ENCODE measurements at places on chromosomes 7 and 10.

DNA sequence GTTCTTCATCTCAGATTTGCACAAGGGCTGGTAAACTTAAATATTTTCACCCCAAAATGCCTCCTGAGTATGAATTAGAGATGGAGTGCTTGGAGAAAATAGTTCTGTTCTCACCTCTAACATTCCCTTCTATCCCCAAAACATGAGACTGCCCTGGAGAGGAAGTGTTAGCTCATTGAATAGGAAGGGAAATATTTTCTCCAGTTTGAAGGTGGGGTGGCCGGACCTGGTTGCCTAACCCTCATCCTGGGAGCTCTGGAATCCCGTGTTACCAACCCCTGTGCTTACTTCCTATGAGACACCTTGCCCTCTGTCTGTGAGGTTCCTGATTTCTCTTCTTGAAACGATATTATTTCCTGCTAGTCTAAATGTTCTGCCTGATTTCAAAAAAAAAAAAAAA is 779 bp downstream of the IFIT2 start:
- no peak for DNase-seq

GRCh38 chr7:108034586-108034985 is 31.6 kb upstream of the LAMB1 start:
- no peak for DNase-seq

DNA sequence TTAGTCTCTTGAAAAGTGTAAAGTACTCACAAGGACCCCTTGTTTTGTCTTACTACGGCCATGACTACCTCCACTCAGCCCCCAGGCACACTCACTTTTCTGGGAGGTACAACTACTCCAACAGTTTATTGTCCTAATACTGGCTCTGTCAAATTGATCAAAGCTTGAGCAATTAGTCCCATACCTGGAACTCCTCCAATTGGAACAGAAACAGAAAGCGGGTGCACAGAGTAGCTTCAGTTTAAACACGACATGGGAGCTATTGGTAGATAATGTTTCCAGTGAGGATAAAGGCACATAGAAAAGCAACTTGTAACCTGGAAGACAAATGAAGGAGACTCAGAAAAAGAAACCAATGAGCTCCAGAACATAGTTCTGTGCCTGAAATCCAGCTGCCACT is 7.7 kb upstream of the GPR37 start:
- no peak for DNase-seq

DNA sequence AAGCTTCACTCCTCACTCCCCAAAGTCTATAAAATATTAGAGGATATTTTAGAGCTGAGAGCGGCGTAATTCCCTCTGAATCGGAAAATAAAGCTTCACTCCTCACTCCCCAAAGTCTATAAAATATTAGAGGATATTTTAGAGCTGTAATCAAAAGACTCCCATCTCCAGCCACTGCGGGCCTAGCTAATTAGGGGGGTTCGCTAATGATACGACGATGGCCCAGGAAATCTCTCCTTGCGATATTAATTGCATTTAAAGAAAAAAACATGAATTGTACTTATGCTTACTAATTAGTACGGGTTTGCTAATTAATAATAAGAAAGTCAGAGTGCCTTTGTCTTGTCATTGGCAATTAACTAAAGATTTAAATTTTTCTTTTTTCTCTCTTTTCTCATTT is 235.9 kb downstream of the MAD1L1 start:
- no peak for DNase-seq

DNA sequence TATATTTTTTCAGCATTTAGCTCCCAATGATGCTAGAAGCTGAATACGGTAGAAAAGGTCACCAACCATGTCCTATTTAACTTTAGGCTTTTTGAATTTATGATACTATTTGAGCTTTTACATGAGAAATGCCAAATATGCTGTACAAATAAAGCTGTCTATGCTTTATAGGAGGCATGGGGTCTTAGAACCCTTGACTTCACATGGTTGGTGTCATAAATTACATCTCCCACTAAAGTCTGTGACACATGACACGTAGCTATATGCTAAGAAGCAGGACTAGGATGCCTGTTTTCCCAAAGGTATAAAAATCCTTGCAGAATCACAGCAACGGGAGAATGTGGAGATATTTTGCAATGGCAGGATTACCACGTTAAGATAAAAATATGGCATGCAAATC is 960.4 kb downstream of the PCDH15 start:
- DNase-seq, result no peak

DNA sequence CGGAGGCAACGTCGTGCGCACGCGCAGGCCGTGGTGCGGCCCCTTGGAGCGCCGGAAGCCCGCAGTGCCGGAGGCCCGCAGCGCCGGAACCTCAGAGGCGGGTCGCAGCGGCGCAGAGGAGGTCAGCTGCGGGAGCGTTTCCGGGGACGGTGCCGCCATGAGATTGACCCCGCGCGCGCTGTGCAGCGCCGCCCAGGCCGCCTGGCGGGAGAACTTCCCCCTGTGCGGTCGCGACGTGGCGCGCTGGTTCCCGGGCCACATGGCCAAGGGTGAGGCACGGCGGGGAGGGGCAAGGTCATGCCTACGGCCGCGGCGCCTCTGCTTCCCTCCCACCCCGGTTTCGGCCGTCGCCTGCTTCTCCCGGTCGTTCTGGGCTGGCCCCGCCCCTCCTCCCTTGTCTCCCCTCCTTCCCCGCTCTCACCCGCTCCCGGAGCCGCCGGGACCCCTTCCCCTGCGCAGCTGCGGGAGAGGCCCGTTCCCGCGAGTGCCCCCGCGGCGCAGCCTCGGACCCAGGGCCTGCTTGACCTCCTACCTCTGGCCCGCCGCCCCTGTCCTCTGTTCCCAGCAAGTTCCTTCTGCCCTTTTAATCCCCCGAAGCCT is at the start of gene MTG1:
TSS of gene MTG1 (plus strand) at position 94 of the 600 bp plus-strand sequence. CDS start at position 158, 64 bp downstream.
- DNase-seq, result peak; percentile 84

DNA sequence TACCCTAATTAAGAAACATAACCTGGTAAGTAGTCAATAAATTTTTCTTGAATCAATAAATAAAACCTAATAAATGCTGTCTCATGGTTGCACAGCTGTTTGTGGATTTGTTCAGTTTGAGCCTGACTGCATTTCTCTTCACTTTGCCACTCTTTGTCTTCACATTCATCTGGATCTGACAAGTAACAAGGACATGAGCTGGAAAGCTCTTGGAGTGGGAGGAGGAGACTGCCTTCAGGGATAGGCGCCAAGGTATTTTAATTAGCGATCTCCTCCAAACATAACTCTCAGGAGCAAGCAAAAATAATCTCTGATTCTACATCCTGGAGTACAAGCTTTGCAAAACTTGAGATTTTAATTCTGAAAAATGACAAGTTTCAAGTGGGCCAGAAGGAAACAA is 251.0 kb downstream of the BMPER start:
- DNase-seq, result no peak

GRCh38 chr7:108686494-108686893 is 116.8 kb downstream of the DNAJB9 start:
- no peak for DNase-seq

GRCh38 chr10:70931168-70931815 is 42.9 kb upstream of the PCBD1 start:
- DNase-seq, result no peak

DNA sequence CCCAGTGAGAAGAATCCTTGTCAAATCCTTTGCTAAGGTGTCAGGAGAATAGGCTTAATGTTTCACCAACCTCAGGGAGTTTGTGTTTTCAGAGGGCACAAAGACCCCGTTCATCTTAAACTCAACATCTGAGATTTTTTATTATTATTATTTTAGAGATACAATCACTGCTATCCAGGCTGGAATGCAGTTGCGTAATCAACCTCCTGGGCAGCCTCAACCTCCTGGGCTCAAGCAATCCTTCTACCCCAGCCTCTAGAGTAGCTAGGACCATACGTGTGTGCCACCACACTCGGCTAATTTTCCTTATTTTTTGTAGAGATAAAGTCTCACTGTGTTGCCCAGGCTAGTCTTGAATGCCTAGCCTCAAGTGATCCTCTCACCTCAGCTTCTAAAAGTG is 599.2 kb downstream of the KCNMA1 start:
- DNase-seq, result no peak

- DNase-seq, result no peak
Measured at GRCh38 chr10:132860532-132860931, 74.6 kb upstream of the NKX6-2 start.

DNA sequence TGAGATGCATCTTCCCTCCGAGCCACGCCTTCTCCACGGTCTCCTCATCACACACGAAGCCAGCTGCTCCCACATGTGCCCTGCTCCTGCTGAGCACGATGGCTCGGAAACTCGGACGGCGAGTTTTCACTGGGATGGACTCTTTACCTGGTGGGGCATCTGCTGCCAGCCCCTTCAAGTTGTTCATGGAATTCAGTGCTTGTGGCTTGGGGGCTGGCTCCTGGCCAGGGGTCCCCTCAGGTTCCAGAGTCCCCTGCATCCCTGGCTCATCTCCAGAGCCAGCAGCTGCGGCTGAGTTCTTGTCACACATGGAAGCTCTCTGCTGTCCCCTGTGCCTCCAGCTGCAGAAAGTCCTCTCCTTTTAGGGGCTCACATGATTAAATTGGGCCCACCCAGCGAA is 654.0 kb downstream of the SDK1 start:
- DNase-seq, result no peak

DNA sequence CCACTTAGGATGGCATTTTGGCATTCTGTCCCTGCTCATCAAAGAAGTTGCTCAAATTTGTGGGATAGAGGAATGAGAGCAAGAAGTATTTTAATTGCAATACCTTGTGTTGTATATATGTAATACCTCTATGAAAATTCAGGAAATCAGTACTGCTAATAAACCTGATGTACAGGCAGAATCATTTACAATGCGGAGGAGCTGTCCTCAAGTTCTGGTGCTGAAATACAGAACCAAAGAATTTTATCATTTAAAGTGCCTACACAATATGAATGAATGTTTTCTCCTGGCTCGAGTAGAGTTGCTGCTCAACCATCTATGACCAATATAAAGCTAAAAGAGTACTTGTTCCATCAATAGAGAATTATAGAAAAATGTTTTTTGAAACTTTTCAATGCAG is 305.8 kb downstream of the PLXNA4 start:
- DNase-seq, result no peak

DNA sequence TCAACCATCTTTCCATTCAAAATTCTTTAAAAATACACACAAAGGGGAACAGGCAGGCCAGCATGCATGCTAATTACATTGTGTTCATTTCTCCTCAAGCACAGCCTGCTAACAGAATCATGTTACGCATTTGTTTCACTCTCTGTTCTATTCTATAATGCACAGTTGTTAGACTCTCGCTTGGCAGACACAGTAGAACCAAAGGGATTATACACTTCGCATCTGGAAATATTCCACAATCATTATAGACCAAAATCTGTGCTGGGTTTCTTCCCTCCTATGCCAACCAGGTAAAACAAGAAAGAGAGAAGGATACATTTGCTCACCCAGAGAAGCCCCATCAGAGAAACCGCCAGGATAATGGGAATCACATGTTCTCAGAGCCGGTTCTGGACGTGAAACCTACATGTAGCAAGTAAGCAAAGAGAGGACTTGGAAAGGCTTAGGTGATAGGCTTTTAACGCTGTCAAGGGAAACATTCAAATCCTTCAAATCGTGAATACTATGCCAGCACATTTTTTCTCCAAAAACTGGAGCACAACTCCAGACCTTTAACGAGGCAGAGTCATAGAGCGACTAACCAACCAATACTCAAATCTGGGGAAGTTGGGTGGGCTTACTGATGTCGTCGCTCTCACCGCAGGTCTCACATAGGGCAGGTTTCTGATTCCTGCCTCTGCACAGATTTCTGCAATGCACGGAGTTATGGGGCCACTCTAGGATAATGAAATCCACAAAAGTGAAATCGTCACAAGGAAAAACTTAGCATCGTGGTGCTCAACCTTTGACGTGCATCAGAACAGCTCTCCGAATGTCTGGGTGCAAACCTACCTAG is 380.5 kb upstream of the AUTS2 start:
- DNase-seq, result no peak

- DNase-seq, result no peak
Measured at GRCh38 chr7:147833970-147834369, 756.6 kb upstream of the C7orf33 start.

DNA sequence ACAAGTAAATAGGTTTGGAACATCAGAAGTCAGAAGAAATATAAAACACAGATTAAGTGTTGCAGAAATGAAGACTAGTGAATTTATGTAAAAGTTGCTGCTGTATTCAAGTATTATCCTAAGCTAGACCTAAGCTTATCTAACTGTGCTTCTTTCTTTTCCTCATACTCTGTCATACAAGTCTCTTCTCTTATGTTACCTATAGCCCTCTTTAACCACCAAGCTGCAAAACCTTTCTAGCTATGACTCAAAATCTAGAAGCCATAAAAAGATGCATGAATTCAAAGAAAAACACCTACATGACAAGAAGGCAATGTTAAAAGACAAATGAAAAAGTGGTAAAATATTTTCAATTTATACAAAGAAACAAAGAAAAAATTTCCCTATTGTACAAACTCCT is 23.0 kb downstream of the DENND11 start:
- no peak for DNase-seq

GRCh38 chr7:6701860-6702259 is 4.9 kb downstream of the ZNF12 start:
- DNase-seq, result no peak

GRCh38 chr7:1459920-1460820 is 900 bp upstream of the MICALL2 start:
- no peak for DNase-seq

- DNase-seq, result no peak
Measured at GRCh38 chr7:39271402-39271801, 293.7 kb downstream of the POU6F2 start.

- no peak for DNase-seq
Measured at GRCh38 chr10:104612571-104613205, 28.4 kb upstream of the SORCS3 start.

GRCh38 chr7:150939466-150939865 is 38.7 kb downstream of the KCNH2 start:
- DNase-seq, result no peak

- no peak for DNase-seq
Measured at GRCh38 chr10:111784946-111785465, 398.6 kb downstream of the GPAM start.
